Stimulated activated CD8-positive, alpha-beta memory T cell treated with anti-CD3 and anti-CD28 coated beads, Interleukin-7, amount 100 ng/mL, for 4 hours (primary cell): ENCODE measurements at places on chromosomes 3 and 15.

GRCh38 chr15:43775411-43775965 is 1.3 kb downstream of the ELL3 start:
- no peak for DNase-seq

GRCh38 chr3:12828751-12829150 is 12.6 kb downstream of the RPL32 start:
- no peak for DNase-seq

DNA sequence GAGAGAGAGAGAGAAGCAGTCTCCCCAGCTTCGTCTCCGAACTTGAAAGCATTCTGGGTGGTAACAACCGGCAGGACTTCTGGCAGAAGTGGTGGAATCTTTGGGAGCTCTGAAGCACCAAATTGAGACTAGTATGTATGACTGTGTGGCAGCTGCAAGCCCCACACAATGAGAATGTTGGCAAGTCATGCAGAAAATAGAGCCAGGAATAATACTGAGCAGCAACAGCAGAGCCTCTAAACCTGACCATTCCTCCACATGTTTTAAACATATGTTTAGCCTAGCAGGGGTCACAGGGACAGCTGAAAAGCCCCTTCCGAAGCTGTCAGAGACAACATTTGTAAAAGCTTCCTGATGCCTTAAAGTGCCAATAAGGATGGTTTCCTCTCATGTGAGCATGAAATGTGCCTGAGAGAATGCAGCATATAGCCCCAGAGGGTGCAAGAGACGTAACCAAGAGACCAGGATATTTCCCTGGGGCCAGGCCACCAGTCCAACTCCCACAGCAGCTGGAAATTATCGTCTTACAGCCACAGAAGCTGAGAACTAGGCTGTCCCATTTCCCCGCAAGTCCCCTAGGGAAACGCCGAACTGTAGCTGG is 178.6 kb upstream of the CCDC54 start:
- no peak for DNase-seq

GRCh38 chr3:25493246-25493645 is 65.2 kb downstream of the RARB start:
- no peak for DNase-seq

GRCh38 chr3:49724586-49724985 is 835 bp upstream of the GMPPB start:
- DNase-seq: no peak

- DNase-seq: no peak
These were observed 996 bp downstream of the RABL3 start for GRCh38 chr3:120741320-120741719.

DNA sequence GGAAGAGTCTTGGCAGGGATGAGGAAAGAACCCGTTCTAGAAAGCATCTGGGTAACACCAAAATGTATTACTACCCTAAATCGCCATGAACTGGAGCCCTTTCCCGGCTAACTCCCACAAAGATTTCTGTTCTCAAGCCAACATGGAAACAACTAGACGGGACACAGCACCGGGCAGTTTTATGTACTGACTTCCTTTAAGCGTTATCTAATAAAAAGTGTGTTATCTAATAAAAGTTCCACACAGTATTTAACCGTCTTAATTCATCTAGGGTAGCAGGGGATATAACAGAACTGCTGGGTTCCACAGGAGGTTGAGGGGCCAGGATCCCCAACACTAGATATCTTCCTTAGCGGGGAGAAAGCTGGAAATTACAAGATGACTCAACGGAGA is 347 bp upstream of the C3orf62 start:
- no peak for DNase-seq

DNA sequence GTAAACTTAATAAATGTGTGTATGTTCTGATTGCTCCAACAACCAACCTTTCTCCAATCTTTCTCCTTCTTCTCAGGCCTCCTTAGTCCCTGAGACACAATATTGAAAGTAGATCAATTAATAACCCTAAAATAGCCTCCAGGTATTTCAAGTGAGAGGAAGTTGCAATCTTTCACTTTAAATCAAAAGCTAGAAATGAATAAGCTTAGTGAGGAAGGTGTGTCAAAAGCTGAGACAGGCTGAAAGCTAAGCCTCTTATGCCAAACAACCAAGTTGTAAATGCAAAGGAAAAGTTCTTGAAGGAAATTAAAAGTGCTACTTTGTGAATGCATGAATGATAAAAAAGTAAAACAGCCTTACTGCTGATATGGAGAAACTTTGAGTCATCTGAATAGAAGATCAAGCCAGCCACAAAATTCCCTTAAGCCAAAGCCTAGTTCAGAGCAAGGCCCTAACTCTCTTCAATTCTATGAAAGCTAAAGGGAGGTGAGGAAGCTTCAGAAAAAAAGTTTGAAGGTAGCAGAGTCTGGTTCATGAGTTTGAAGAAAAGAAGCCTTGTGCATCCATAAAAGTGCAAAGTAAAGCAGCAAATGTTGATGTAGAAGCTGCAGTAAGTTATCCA is 38.6 kb downstream of the CCDC80 start:
- DNase-seq: no peak

DNA sequence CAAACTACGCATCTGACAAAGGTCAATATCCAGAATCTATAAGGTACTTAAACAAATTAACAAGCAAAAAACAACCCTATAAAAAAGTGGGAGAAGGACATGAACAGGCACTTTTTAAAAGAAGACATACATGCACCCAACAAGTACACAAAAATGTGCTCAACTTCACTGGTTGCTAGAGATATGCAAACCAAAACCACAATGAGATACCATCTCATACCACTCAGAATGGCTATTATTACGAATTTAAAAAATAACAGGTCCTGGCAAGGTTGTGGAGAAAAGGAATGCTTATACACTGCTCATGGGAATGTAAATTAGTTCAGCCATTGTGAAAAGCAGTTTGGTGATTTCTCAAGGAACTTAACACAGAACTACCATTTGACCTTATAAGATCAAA is 175.6 kb upstream of the MLF1 start:
- no peak for DNase-seq

- no peak for DNase-seq
These were observed 25.9 kb downstream of the LRRC3B start for GRCh38 chr3:26648461-26648860.

- DNase-seq: no peak
These were observed 22.6 kb downstream of the ZIC1 start for GRCh38 chr3:147431751-147432150.

GRCh38 chr3:170076715-170077238 is 39.0 kb downstream of the GPR160 start:
- DNase-seq: no peak

- no peak for DNase-seq
These were observed 94.4 kb upstream of the PHLDB2 start for GRCh38 chr3:111764645-111765091.

DNA sequence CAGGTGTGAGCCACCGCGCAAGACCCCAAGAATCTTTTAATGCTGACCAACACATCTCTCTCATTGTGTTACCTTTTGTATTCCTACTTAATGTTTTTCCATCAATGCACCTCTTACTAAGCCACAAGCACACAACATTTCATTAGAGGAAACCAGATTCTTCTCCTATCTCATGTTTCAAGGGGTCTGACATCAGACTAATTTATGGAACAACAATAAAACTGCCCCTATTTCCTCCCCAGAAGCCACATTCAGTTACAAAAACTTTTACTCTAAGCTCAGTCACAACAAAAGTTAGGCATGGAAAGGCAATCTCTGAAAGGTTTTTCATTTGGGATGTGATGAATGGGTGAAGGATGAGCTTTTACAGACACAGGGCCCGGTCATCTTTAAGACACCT is 251.8 kb downstream of the MAGI1 start:
- no peak for DNase-seq

DNA sequence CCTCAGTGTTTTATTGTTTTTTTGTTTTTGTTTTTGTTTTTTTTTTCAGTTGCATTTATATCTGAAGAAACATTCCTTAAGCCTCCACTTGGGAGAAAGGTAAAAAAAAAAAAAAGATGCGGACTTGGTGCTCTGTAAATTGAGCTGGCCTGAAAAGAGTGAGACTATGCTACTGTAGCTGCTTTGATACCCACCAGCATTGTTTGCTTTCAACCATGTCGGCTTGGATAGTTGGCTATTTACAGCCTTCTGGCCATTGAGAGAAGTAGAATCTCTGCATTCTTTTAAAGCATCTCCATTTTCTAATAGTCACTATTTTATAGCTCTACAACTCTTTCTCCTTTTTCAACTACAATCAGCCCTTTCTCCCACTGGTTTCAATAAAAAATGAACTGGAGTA is 149.6 kb downstream of the ZIC4 start:
- no peak for DNase-seq

GRCh38 chr3:29144807-29145206 is 136.1 kb upstream of the RBMS3 start:
- no peak for DNase-seq

GRCh38 chr15:71806452-71806931 is 3.9 kb upstream of the NR2E3 start:
- DNase-seq: no peak

DNA sequence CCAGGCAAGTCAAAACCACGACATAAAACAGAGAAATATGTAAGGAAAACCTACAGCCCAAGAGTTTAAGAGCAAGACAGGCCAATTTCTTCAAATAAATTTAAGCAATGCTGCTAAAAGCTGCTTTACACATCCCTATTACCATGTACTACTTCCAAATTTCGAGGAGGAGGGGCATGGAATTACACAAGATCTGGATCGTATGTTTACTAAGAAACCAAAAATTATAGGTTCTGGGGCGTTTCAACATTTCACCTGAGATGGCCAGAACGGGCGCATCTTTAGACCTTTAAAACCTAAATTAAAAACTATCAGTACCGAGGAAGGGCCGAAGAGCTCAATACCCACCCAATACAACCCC is 664 bp upstream of the NR2C2 start:
- DNase-seq: no peak

- DNase-seq: no peak
These were observed 35.1 kb upstream of the RPS17 start for GRCh38 chr15:82575335-82575734.

DNA sequence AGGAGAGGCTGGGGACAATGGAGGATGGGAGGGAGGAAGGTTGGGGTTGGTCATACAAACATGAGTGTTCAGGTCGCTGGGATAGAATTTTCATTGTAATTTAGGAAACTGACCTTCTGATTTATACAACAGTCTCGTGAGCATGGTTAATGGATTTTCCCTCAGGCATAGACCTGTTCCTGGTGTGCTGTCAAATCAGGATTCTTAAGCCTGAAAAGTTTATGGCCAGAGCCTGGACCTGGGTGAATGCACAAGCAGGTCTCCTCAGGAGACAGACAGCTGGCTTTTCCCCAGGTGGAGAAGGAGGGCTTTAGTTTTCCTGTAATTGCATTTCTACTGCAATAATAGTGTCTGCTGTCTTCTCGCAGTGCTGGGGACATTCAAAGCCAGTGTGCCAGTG is 338.0 kb downstream of the SHQ1 start:
- DNase-seq: no peak

- DNase-seq: no peak
These were observed 13.7 kb upstream of the SEMA3B start for GRCh38 chr3:50255251-50255615.

- no peak for DNase-seq
These were observed 69.5 kb upstream of the VEPH1 start for GRCh38 chr3:157572559-157573270.

DNA sequence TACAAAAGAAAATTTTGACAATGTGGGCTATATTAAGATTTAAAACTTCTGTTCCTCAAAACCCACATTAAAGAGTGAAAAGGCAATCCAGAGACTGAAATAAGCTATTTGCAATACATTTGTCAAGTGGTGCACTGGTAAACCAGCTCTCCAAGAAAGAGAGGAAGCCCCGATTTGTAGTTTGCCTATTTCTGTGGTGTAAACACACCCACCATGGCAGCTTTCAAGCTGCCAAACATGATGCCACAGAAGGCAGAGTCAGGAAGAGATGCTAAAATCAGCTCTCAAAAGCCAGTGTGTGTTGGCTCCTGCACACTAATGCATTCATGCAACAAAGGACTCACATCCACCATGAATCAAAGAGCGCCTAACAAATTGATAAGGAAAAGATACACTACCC is 17.5 kb downstream of the RFTN1 start:
- no peak for DNase-seq

DNA sequence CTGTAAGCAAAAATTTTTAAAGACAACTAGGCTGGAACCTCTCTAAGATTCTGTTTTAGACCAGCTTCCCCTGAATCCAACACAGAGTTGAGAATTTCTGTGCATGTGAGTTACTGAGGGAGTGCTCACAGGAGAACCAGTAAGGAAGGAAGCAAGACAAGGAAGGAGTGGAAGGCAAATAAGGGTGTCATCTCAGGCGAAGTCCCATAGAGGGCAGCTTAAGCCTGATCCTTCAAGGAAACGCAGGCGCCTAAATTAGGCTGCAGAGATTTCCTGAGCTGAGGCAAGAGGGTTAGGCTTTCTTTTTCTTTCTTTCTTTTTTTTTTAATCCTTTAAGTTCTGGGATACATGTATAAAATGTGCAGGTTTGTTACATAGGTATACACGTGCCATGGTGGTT is 36.2 kb upstream of the COL6A6 start:
- DNase-seq: no peak

DNA sequence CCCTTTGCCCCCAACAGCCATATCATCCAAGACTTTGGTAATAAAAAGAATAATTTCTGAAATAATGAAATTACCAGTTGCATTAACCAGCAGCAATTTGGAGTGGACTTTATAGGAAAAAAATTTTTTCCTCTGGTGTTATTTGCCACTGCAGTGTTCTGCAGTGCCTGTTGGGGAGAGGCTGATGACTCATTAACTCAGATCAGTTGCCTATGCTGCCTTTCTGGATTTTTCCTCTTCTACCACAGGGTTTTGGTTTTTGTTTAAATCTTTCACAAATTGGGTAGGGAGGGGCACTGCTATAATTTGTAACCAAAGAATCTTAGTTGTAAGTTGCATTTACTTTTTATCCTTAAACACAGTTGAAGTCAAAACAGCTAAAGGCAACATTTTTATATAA is 22.7 kb downstream of the ATP6V1A start:
- DNase-seq: no peak

- DNase-seq: no peak
These were observed 79.8 kb downstream of the NR1I2 start for GRCh38 chr3:119861681-119862080.

- DNase-seq: no peak
These were observed 67.4 kb downstream of the TCF12 start for GRCh38 chr15:56985856-56986255.

GRCh38 chr3:95797081-95797480 is 1017.3 kb upstream of the EPHA6 start:
- no peak for DNase-seq

GRCh38 chr3:125139386-125139785 is 73.2 kb downstream of the SLC12A8 start:
- no peak for DNase-seq

- no peak for DNase-seq
These were observed 45.0 kb downstream of the SMAD3 start for GRCh38 chr15:67110361-67110781.
